ENCODE measurements at places on chromosomes 2 and 18.

DNA sequence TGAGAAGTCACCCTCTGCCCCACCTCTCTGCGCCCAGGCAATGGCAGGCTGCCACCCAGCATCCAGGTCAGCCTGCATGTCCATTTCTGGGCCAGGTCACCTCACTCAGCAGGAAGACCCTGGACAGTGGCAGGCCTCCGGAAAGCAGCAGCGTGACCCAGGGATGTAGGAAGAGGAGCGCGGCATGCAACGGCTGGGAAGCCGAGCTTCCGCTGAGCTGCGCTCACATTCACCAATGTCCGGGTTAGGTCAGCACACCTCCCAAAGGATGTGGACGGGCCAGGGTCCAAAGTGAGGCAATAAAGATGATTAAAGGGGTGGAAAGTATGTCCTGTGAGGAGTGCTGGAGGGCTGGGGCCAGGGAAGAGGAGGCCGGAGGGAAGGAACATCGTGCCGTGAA lies 174.5 kb downstream of the CTIF start:
- DNase-seq: no peak

- DNase-seq: no peak
Observed at GRCh38 chr18:11984091-11984490, 2.8 kb downstream of the IMPA2 start.

DNA sequence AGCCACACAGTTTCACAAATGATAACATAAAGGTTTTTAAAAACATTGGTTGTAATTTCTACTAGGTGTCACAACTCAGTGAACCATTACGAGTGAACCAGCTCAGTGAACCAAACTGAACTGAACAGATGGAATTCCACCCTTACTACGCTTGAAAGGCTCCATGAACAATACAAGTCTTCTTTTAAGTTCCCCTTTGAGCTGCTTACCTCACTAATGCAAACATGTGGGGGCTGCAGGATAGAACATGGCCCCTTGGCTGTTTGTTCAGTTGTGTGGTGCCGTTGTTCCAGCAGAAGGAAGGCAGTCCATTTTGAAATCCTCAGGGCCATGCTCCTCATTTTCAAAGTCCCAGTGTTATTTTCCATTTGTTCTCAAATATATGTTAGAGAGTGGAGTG lies 30.7 kb upstream of the KLHL14 start:
- no peak for DNase-seq

DNA sequence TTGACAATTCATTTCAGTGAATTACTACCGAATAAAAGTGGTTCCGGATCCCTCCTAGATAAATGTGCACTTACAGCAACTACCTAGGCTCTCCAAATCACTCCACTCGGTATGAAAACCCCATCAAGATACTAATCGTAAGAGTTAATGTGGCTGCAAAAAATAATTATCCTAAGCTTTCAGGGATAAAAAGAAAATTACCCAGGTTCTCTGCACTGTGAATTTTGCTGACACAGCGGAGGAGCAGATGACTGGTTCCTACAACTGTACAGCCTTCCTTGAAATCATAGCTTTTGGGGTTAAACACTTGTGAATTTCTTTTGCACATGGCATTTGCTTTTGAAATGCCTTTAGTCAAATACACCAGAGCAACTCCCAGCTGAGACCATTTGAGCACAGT lies 104.7 kb downstream of the CD226 start:
- no peak for DNase-seq

DNA sequence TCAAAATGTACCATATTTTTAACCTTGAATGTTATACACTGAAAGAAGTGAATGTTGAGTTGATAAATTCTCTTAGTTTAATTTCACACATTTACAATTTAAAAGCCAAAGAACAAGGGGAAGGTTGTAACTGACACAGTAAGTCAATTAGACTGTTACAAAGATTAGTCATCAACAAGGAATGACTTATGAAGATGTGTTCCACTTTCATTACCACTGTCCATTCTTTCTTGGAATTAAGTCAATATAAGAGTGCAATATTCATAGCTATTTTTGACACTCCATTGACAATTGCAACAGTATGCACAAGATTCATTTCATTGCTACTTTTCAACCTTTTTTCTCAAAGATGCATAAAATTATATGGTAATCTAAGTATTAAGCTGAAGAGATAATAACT lies 291.3 kb downstream of the RIT2 start:
- no peak for DNase-seq

DNA sequence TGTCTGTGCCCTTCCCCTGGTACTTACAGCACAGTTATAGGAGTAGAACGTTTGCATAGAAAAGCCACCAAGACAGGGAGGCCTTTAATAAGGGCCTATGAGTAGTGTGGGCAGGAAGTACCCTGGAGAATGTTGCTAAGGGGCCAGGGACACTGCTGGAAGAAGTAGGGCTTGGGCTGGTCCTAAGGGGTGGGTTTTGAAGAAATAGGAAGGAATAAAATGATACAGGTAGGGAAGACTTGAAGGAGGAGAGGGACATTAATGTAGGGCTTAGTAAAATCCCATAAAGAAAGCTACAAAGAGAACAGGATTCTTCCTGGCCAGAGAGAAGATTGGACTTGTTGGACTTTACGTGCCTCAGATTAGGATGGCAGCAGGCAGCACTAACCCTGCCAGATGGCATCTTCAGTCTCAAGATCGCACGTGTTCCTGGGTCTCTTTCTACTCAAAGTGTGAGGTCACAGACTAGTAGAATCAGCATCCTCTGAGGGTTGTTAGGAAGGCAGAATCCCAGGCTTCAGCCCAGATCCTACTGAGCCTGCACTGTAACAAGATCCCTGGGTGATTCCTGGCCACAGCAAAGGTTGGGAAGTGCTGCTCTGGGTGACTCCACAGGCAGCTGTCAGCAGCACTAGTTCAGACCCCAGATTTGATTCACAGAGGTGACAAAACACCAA lies 39.2 kb downstream of the EPAS1 start:
- no peak for DNase-seq

DNA sequence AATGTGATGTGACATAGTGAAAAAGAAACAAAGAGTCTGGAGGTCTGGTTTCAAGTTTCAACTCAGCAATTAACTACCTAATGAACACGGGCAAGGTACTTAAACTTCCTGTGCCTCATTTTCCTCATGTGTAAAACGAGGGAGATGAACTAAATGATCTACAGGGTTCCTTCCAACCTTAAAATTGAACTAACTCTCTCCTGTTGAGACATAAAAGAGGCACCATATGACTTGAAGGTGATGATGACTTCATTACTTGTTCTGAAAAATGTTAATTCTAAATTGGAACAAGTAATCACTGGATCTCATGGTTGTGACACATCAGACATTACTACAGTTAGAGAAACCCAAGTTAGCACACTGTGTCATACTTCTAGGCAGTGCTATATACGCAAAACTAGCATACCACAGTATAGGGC lies 8.9 kb upstream of the REL start:
- no peak for DNase-seq

DNA sequence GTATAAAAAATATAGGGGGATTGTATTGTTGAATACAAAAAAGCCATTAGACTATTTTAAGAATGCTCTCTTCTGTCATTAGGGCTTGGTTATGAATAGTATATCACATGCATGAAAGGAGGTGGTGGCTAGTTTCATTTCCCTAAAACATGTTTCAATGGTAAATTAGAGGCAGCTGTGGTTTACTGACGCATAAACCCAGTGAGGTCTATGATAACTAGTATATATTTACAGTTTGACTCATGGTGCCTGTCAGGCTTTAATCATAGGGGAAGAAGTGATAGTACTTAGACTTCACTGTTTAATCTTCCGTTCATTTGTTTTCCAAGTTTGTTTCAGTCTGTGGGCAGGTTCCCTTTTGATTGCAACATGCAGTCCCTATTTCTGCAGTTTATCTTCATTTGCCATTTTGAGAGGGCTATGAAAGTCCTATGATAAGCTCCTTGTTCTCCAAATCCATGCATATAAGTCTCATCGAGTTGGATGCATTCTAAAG lies 55.1 kb upstream of the MAP4K3 start:
- DNase-seq: no peak

- no peak for DNase-seq
Observed at GRCh38 chr18:28366676-28367075, 189.7 kb upstream of the CDH2 start.
